ENCODE measurements at places on chromosomes 3 and 15. TPM values are rescaled to one million over a fixed set of nuclear protein-coding genes. Genes with fewer than 3 reads are reported as not detected.

Gene FGD5
- total RNA-seq = 15.0 TPM

Gene ECE2
- total RNA-seq = not detected

Gene RAB43
- 34.9 TPM for total RNA-seq

Gene TCTA
- total RNA-seq = 24.7 TPM

Gene TIMP4
- 1.1 TPM for total RNA-seq

Gene MYO5C
- total RNA-seq = 7.1 TPM

Gene IL12A
- 0.50 TPM for total RNA-seq

GRCh38 chr3:193780397-193780796 lies 187.4 kb downstream of the OPA1 start:
- H3K27me3 ChIP-seq = no peaks in the 10 kb centered on the region
- no peaks in the 10 kb centered on the region for H3K4me1 ChIP-seq
- no peak for DNase-seq
- H3K4me3 ChIP-seq = no peak overlapping the region

GRCh38 chr15:95205077-95205476 lies 973.7 kb downstream of the MCTP2 start:
- H3K36me3 ChIP-seq = no peaks in the 10 kb centered on the region
- H3K27ac ChIP-seq = no peak overlapping the region
- H3K27me3 ChIP-seq = no peaks in the 10 kb centered on the region
- no peaks in the 10 kb centered on the region for H3K4me1 ChIP-seq
- DNase-seq = no peak

- H3K4me3 ChIP-seq = no peak overlapping the region
- no peak for DNase-seq
- H3K27me3 ChIP-seq = no peaks in the 10 kb centered on the region
- H3K27ac ChIP-seq = no peak overlapping the region
- H3K36me3 ChIP-seq = no peaks in the 10 kb centered on the region
Measured at GRCh38 chr3:44353355-44353924, 14.9 kb downstream of the TCAIM start.

DNA sequence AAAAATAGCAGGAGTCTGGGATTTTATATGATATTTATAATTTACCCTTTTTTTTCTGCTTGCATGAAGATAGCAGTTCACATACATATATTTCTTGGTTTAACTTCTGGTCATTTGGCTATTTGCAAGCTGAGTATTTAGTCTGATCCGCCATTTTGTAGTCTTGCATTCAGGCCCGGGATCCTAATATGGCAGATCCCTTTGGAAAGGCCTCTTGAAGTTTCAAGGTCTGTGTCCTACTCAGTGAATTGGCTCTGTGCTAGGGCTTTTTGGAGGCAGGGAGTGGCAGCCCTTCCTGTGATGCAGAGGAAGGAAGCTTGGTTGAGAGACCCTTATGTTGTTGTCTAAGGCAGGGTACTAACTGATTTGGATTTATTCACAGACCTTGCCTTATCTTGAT lies 2.9 kb downstream of the SNRPN start:
- DNase-seq = no peak
- H3K27me3 ChIP-seq = no peaks in the 10 kb centered on the region
- no peaks in the 10 kb centered on the region for H3K36me3 ChIP-seq
- H3K4me3 ChIP-seq = no peak overlapping the region
- no peaks in the 10 kb centered on the region for H3K4me1 ChIP-seq
- H3K27ac ChIP-seq = no peak overlapping the region

- no peaks in the 10 kb centered on the region for H3K27me3 ChIP-seq
- H3K4me1 ChIP-seq = no peaks in the 10 kb centered on the region
- H3K36me3 ChIP-seq = no peaks in the 10 kb centered on the region
- no peak overlapping the region for H3K4me3 ChIP-seq
- H3K27ac ChIP-seq = no peak overlapping the region
Measured at GRCh38 chr3:89682556-89682955, 575.1 kb downstream of the EPHA3 start.

DNA sequence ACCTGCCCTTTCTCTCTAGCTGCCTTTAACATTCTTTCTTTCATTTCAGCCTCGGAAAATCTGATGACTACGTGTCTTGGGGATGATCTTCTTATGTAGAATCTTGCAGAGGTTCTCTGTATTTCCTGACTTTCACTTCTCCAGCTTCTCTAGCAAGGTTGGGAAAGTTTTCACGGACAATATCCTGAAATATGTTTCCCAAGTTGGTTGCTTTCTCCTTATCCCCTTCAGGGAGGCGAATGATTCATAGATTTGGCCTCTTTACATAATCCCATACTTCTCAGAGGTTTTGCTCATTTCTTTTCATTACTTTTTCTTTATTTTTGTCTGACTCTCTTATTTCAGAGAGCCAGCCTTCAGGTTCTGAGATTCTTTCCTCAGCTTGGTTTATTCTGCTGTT lies 62.1 kb upstream of the CCDC54 start:
- no peak overlapping the region for H3K4me3 ChIP-seq
- no peaks in the 10 kb centered on the region for H3K27me3 ChIP-seq
- H3K36me3 ChIP-seq = no peaks in the 10 kb centered on the region
- no peaks in the 10 kb centered on the region for H3K4me1 ChIP-seq
- no peak for DNase-seq

DNA sequence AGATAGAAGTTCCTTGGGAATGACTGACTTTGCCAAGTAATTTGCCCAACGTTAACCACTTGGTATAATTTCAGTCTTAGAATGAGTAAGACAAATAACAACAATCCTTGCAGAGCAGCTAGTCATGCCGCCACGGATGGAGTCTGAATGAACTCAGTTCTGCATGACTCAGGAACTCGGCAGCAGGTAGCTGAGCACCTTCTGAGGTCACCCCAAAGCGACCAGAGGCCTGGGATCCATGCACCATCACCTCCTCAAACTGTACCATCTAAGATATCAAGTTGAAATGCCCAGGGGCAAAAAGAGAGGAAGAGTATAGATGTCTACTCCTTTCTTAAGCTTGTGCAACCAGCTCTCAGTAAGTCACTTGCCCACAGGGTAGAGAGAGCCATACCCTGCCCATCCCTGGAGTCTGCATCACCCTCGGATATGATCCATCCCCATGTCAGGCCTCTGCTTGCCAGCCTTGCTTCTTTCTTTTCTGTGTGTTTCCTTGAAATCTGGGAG lies 8.5 kb upstream of the CDCP1 start:
- no peaks in the 10 kb centered on the region for H3K27me3 ChIP-seq
- H3K36me3 ChIP-seq = no peaks in the 10 kb centered on the region
- no peak for DNase-seq
- no peak overlapping the region for H3K4me3 ChIP-seq

DNA sequence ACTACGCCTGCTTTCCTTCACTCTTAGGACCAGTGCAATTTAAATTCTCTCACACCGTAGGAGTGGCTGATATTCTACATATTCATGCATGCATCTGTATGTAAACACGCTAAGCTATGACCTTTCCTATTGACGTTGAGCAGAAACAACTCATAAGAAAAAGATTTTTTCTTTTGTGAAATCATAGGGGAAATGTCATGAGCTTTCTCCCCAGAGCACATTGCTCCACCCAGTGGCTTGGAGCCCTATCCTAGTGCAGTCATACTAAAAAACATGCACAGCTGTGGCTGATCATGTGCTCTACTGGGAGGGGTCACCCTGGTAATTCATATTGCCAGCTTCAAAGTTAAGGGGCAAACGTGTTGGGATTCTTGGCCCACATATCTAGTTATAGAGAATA lies 1.8 kb upstream of the MESD start:
- peak; percentile 45 for DNase-seq
- H3K27me3 ChIP-seq = no peaks in the 10 kb centered on the region
- H3K4me1 ChIP-seq = peaks cover 14% of the 10 kb centered on the region
- no peak overlapping the region for H3K27ac ChIP-seq

- no peak overlapping the region for H3K4me3 ChIP-seq
- no peaks in the 10 kb centered on the region for H3K27me3 ChIP-seq
- H3K36me3 ChIP-seq = no peaks in the 10 kb centered on the region
- H3K4me1 ChIP-seq = no peaks in the 10 kb centered on the region
Measured at GRCh38 chr3:13780432-13781176, 99.3 kb downstream of the WNT7A start.

- H3K4me3 ChIP-seq = no peak overlapping the region
- no peaks in the 10 kb centered on the region for H3K36me3 ChIP-seq
- H3K4me1 ChIP-seq = no peaks in the 10 kb centered on the region
- H3K27ac ChIP-seq = no peak overlapping the region
Measured at GRCh38 chr3:83454353-83454752, 1504.4 kb upstream of the CADM2 start.

DNA sequence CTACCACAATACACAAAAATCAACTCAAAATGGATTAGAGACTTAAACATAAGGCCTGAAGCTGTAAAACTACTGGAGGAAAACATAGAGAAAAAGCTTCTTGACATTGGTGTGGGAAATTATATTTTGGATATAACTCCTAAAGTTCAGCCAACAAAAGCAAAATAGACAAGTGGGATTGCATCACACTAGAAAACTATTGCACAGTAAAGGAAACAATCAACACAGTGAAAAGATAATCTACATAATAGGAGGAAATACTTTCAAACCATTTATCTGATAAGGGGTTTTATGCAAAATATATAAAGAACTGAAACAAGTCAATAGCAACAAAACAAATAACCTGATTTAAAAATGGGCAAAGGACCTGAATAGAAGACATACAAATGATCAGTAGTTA lies 37.6 kb upstream of the TP63 start:
- no peaks in the 10 kb centered on the region for H3K4me1 ChIP-seq
- no peaks in the 10 kb centered on the region for H3K27me3 ChIP-seq
- DNase-seq = no peak
- H3K27ac ChIP-seq = no peak overlapping the region

- H3K4me1 ChIP-seq = peaks cover 7% of the 10 kb centered on the region
- H3K36me3 ChIP-seq = no peaks in the 10 kb centered on the region
- peak; percentile 82 for DNase-seq
- no peaks in the 10 kb centered on the region for H3K27me3 ChIP-seq
- no peak overlapping the region for H3K27ac ChIP-seq
Measured at GRCh38 chr15:67967871-67968431, 86.2 kb upstream of the PIAS1 start.

DNA sequence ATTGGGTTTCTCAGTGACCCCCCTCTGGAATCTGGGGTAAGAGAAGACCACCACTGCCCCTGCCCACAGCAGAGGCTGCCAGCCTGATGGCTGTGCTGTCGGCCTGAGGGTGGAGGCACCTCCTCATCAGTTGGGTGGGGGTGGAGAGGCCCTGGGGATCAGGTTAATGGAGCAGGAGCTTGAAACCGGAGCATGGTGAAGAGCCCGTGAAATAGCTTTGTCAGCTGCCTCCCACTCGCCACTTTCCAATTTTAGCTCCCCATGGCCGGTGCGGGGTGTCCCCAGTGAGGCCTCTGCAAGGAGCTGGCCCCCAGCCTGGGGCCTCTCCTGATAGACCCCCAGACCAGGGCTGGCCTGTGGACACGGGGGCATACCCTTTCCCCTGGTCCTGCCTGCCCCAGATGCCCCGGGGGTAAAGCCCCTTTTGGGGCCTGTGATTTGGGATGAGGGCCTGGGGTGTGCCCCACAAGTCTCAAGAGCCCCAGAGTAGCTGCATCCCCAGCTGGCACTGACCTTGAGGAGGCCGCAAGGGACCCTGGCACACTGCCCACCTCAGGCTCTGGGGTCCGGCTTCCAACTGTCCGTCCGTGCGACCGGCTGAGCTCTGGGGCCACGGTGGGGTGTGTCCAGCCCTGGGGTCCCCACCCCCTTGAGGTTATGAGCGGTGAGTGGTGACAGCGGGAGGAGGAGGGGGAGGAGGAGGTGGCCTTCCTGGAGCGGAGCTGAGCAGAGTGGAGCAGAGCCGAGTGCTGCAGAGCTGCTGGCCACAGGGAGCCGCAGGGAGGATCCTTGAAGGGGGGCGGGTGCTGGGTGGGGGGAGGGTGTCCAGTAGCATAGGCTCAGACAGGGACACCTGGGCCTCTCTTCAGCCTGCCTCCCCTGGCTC lies at the start of gene HHATL:
TSS of gene HHATL (minus strand) at position 733 of the 886 bp plus-strand sequence. CDS start 1,972 bp downstream, outside the sequence.
- no peak within 1 kb of the TSS for H3K27ac ChIP-seq
- no peaks in the 10 kb centered on the region for H3K27me3 ChIP-seq
- peak; percentile 7 for DNase-seq
- H3K4me3 ChIP-seq = no peak within 1 kb of the TSS
- H3K36me3 ChIP-seq = no peaks in the 10 kb centered on the region

- H3K36me3 ChIP-seq = no peaks in the 10 kb centered on the region
- no peak overlapping the region for H3K4me3 ChIP-seq
- no peak for DNase-seq
- H3K27me3 ChIP-seq = no peaks in the 10 kb centered on the region
- peaks cover 17% of the 10 kb centered on the region for H3K4me1 ChIP-seq
- H3K27ac ChIP-seq = no peak overlapping the region
Measured at GRCh38 chr15:82918607-82919230, 33.8 kb downstream of the HOMER2 start.

DNA sequence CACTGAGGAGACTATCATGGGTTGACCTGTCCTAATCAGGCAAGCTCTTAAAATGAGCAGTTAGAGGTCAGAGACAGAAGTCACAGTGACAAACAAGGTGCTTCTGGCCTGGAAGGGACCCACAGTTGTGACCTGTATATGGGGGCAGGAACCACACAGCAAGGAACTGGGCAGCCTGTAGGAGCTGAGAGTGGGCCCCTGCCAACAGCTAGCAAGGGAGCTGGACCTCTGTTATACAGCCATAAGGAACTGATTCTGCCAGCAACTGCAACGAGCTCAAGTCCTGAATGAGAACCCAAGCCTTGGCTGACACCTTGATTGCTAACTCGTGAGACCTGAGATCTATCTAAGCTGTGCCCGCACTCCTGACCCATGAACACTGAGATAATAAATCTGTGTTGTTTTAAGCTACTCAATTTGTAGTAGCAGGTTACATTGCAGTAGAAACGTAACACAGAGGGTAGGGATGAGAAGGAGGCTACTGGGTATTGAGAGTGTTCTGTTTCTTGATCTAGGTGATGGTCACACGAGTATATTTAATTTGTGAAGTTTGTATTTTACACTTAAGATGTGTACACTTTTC lies 44.5 kb upstream of the MAGI1 start:
- H3K4me3 ChIP-seq = no peak overlapping the region
- no peak overlapping the region for H3K27ac ChIP-seq
- no peaks in the 10 kb centered on the region for H3K27me3 ChIP-seq
- no peak for DNase-seq
- H3K36me3 ChIP-seq = no peaks in the 10 kb centered on the region
- no peaks in the 10 kb centered on the region for H3K4me1 ChIP-seq

DNA sequence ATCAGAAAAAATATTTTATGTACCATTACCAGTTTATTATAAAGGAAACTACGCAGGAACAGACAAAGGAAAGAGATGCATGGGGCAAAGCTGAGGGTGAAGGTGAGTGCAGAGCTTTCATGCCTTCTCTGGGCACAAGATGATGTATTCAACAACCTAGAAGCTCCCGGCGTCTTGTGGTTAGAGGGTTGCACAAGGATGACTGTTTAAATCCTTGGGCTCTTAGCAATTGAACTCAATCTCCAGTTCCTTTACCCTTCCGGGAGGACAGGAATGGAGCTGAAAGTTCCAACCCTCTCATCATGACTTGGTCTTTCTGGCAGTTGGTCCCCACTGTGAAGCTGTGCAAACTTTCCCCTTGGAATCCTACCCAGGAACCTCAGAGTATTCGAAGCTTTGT lies 542.0 kb downstream of the EPHA3 start:
- H3K27me3 ChIP-seq = no peaks in the 10 kb centered on the region
- H3K4me1 ChIP-seq = no peaks in the 10 kb centered on the region
- no peak overlapping the region for H3K27ac ChIP-seq
- H3K4me3 ChIP-seq = no peak overlapping the region
